ENCODE measurements at places on chromosomes 7 and 10.

- no peak for DNase-seq
Observed at GRCh38 chr10:48336978-48337599, 30.6 kb downstream of the MAPK8 start.

DNA sequence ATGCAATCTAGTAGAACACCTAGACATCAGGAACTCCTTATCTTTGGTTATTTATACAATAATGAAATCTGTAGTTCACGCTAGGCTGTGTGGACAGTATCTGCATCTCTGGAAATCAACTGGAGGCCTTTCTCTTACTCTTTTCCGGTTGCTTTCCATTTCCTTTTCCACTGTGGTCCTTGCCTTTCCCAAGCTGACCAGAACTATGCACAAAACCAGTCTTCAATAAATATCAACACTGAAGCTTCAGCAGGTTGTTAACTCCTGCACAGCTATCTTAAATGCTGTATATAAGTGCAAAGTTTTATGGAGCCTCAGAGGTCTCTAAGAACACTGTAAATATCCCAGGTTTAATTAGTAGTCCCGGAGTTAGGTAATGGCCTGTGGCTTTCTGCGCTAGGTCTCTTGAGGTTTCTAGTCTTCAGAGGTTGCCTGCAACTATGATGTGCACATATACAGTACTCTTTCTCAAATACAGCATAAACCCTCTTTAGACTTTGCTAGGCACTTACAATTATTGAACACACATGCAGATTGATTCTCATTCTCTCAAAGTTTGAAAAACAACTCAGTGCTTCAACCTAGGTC lies 2.4 kb downstream of the KLLN start:
- DNase-seq: no peak

DNA sequence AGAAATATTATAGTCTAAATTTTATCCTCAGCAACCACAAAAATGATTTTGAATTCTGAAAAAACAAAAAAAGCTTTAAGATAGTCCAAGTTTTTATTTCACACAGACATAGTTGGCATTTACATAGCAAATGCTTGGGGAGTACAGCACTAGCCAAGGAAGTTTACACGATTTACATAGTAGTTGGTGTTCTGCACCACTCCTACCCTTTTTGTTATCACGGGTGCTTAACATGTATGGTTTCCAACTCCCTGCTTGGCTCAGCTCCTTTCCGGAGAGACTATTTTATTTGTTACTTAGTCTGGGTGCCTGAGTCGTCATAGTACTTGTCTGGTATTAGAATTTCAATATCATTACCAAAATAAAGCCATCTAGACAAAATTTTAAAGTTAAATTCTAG lies 8.8 kb upstream of the GHRHR start:
- no peak for DNase-seq

- DNase-seq: no peak
Observed at GRCh38 chr7:106225856-106226255, 58.9 kb downstream of the NAMPT start.

- DNase-seq: no peak
Observed at GRCh38 chr10:63257778-63258177, 124.7 kb downstream of the NRBF2 start.

GRCh38 chr7:130956417-130957136 lies 222.6 kb upstream of the KLF14 start:
- no peak for DNase-seq

DNA sequence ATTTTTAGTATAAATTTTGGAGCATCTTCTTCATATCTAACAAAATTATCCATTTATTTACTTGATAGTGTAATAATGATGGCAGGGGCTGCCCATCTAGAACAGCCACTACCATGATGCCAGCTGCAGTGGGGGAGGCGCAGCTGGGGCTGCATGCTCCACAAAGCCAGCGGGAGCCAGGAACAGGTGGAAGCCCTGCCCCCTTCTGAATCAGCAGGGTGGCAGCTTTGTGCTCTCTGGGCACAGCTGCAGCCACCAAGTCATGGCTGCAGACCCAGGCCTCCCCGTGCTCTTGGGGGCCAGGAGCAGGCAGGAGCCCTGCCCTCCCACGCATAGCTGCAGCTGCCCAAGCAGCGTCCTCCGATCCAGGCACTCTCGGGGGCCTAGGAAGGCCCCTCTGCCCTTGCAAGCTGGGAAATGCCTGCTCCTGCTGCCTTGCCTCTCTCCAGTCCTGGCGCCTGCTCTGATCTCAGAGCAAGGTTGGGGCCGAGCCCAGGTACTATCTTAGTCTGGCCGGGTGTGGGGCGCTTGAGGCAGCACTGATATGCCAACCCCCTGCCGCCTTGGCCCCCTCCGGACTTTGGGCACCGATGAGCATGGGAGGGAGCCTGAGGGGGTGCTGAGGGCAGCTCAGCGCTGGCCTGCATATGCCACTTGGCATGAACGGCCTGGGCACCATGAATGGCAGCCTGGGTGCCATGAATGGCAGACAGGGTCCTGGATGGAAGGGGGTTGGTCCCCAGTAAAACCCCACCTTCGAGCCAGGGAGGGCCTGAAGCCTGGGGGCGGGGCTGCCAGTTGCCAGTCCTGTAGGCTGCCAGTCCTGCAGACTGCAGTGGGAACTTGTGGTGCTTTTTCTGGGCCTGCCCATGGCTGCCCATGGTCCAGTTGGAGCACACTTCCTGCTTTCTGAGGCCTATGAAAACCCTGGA lies 1110.8 kb upstream of the POT1 start:
- DNase-seq: no peak

DNA sequence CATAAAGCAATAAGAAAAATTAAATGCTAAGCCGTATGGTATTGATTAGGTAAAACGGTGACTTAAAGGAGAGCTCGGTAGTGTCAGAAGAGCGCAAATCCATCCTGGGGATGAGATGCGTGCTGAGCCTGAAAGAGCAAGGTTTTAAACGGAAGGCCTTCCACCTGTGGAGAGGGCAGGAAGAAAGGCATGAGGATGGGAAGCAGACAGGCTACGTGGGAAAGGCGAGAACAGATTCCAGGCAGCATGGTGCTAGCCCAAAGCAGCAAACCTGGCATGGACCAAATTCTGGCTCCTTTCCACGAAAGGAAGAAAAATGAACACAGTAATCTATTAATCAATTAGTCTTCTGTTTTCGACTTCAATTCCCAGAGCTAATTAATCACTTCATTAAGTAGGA lies 103.5 kb downstream of the HIPK2 start:
- no peak for DNase-seq

- DNase-seq: no peak
Observed at GRCh38 chr7:27420702-27421101, 178.1 kb downstream of the EVX1 start.

GRCh38 chr7:146681487-146681886 lies 564.9 kb downstream of the CNTNAP2 start:
- no peak for DNase-seq

GRCh38 chr7:70577078-70577477 lies 554.9 kb upstream of the GALNT17 start:
- DNase-seq: no peak

DNA sequence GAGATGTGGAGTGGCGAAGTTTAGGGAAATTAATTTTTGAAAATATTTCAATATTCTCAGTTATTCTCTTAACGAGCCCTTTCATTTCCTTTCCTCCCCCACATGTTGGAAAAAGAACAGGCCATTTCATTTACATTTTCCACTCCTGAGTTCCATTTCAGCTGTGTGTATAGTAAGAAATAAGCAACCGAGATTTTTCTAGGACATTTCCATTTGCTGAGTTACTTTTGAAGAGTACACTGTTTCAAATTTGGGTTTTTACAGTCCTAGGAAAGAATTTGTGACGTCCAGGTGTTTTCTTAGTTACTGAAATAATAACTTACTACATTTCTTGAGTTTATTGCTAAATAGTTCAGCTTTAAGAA lies 1.2 kb downstream of the SEPTIN7 start:
- no peak for DNase-seq

DNA sequence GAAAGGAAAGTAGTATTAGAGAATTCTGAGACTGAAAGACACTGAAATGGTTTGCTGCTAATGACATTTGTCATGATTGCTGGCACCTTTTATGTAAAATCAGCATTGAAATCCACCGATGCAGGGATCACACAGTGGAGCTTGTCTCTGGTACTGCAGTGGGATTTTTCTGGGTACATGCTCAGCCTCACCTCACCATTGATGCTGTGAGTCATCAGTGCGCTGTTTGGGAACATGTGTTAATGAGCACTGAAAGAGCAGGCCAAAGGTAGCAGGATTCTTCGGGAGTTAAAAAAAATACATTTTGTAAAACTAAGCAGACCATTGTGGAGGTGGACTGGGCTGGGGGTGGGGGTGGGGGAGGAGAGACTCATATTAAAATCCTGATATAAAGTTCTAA lies 174.9 kb downstream of the CREB5 start:
- DNase-seq: no peak

GRCh38 chr10:103681617-103682399 lies 173.6 kb downstream of the SH3PXD2A start:
- DNase-seq: no peak

DNA sequence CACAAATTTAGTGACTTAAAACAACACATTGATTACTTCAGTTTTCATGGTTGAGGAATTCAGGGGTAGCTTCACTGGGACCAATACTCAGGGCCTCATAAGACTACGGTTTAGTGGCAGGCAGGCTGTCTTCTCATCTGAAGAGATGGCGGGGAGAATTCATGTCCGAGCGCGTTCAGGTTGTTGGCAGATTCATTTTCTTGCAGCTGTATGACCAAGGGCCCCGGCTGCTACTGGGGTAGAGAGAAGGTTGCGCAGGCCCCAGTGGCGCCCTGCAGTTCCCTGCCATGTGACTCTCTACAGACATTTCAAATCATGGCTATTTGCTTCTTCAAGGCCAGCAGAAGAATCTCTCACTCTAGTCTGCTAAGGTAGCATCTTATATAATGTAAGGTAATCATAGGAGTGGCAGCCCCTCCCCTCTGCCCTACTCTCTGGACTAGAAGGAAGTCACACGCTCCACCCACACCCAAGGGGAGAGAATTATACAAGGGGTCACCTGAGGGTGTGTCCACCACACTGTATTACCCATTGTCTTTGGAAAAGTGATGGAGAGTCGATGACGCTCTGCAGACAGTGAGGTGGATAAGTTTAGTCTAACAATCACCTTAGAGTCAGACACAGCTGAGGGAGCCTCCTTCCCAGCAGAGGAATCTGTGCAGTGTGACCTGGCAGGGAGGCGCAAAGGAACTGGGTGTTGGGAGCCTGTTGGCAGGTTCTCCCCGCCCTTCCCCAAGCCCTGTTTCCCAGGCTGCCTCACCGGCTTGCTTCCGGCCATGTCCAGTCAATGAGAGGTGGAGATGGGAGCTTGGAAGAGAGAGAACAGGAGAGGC lies 35.7 kb upstream of the PLEKHA1 start:
- no peak for DNase-seq

DNA sequence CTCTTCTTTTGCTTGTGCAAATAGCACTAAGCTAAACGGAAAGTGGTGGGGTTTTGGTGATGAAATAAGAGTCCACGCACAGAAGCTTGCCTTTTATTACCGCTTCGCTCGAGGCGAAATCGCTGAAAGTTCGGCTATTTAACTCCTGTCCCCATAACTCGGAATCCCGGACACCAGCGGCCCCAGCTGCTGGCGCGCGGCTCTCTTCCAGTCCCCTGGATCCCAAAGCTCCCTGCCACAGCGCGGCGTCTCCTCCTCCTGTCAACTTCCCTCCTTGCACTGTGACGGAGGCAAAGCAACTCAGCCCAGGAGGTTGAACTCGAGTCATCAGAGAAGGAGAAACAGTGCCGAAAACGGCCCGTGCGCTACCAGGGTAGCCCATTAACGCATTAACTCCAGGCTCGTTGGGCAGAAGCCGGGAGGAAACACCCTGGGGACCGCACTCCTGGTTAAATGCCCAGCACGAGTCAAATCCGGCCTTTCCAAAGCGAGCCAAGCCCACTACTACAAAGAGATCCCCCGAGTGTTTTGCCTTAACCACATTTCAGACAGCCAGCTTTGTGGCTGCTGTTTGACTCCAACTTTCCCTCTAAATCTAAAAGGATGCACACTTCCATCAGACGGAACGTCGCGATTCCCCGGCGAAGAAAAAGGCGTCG lies 1.3 kb downstream of the SEMA3D start:
- peak; percentile 33 for DNase-seq

DNA sequence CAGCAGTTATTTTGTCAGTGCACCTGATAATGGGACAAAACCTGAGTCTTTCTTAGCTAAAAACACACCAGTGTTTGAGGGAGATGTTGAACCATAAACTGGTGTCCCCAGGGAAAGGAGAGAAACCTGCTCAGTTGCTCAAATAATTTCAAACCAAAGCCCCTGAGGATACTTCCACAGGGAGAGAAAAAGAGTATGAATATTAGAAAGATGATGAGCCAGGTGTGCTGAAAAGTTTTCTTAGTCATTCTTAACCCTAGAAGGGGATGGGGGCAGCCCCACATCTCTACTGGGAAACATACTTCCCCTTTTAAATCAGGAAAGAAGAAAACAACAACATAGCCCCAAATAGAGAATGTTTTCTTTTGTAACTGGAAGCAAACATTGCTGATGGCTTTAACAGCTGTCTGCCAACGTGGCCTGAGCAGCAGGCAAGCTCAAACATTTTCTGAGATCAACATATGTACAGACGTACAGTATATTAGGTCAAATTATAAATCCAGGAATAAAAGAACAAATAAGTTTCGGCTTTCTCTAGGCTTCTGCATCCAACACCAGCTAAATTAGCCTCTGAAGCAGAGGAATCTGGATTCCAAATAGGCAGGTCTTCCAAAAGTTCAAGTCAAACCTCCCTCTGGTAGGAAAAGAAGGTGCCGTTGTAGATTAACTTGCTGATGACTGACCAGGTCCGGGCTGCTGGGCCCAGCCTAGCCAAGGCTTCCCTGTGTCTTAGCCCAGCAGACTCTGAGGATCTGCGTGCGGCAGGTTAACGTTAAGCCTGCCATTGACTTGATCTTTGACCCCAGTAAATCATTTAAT lies 30.5 kb upstream of the FBXW4 start:
- DNase-seq: no peak

DNA sequence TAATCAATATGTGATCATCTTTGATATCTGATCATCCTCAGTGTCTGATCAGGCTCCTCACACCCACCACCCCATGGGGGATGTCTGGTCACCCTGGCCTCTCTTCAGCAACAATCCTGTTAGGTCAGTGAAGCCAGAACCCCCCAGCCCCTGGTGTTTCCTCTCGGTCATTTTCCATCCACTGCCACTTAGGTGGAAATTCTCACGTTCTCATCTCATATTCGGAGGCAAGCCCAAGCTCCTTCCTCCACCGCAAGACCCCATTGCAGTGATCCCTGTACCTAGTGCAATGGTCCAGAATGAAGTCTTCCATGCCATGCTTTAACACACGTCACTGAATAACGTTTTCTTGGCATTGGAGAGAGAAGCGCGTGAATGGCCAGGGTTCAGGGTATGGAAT lies 103.0 kb upstream of the DNAAF5 start:
- no peak for DNase-seq

DNA sequence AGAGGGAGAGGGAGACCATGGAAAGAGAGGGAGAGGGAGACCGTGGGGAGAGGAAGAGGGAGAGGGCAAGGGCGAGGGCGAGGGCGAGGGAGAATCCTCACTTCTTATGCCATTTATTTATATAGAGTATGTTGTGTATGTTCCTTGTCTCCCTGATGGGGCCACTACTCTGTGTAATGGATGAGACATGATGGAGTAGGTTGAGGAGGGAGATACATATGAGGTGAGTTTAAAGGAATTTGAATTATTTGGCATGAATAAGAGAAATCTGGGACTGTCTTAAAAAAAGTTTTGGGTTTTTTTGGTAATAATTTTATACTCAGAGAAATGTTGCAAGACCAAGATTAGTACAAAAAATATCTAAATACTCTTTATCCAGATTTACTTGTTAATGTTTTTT lies 20.1 kb downstream of the CCSER2 start:
- no peak for DNase-seq

- peak; percentile 70 for DNase-seq
Observed at GRCh38 chr10:101778781-101779543, 3.0 kb upstream of the FGF8 start.
